Stimulated activated CD4-positive, alpha-beta T cell treated with anti-CD3 and anti-CD28 coated beads, TNF-alpha, amount 100 ng/mL, for 4 hours (primary cell): ENCODE measurements at places on chromosomes 4 and X.

DNA sequence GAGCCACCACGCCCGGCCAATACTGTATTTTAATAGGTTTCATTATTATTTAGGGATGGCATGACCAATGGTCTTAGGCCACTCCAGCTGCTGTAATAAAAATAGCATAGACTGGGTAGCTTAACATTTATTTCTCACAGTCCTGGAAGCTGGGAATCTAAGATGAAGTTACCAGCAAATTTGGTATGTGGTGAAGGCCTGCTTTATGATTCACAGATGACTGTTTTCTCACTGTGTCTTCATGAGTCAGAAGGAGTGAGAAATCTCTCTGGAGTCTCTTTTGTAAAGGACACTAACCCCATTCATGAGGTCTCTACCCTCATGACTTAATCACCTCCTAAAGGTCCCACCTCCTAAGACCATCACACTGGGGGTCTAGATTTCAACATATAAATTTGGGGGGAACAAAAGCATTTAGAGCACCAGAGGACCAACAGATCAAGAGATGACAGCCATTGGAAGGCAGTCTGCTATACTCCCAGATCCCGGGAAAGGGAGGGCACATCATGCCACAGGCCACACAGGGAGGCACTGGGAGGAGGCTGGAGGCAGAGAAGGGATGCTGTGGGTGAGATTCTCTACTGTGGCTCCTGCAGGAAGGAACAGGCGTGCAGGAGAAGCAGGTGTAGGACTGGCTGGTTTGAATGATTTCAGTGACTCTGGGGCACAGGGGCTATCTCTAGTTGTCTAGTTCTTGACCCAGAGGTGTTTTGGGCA lies 335.8 kb upstream of the SFRP2 start:
- no peak for DNase-seq

- DNase-seq, result no peak
Measured at GRCh38 chr4:75514949-75515612, 808 bp downstream of the THAP6 start.

DNA sequence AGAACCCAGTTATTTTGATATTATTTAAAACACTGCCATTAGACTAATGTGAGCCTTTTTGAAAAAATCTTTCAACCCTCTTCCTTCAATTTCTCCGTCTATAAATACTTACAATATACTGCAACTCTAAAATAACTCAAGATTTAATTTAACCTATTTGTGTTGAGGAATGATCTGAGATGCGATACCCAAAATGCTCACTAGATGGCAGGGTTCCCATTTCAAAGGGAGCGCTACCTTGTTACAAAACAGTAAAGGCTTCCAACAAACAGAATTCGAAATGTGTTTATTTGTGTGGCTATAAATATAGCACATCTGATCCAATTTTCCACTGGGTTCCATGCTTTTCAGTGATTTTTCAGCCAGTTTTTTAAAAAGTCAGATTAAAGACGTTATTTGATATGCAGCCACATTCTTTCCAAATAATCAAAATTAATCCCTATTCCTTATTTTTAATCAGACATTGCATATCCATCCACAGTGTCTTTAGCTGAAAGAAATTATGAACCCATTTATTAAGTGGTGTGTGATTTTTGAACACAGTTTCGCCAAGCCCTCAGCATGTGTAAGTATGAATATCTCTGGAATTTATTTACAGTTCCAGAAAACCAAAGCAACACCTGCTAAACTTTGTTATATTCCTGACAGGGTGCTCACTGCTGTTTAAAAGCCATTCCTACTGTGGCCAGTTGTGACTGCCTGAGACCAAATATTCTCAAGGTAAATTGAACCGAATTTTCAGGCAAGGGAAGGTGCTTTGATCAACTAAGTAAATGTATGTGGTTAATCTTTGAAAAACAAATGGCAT lies 668.0 kb upstream of the LCORL start:
- no peak for DNase-seq

DNA sequence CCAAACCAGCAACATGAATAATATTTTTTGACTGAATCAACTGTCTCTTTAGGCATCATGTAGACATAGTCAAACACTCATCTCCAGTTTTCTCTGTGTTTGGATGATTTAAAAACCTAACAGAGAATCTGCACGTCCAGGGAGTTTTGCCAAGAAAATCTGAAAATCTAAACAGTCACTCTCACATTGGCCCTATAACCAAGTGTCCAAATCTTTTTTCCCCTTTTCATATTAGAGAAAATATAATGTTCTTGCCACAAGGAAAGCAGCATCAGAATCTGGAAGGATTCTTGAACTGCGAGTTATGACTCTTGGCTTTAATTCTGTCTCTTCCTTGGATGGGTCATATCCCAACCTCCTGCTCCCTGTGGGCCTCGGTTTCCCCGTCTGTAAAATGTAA lies 8.8 kb upstream of the CHRDL1 start:
- no peak for DNase-seq

DNA sequence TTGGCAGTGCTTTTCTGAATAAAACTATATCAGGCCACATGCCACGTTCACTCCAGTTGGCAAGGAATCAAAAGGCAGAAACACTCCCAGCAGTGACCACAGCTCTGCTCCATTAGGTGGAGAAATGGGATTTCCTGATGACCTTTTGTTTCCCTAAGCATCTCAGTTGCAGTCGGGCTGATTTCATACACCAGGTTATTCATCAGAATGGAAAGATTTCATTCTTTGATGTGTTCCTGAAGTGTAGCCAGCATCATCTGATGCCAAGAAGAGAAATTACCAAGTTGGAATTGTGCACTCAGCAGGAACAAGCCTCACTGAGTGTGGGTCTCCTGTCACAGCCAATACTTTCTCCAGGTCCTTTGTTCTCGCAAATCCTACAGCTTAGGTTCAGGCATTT lies 193.7 kb downstream of the SPATA18 start:
- no peak for DNase-seq

DNA sequence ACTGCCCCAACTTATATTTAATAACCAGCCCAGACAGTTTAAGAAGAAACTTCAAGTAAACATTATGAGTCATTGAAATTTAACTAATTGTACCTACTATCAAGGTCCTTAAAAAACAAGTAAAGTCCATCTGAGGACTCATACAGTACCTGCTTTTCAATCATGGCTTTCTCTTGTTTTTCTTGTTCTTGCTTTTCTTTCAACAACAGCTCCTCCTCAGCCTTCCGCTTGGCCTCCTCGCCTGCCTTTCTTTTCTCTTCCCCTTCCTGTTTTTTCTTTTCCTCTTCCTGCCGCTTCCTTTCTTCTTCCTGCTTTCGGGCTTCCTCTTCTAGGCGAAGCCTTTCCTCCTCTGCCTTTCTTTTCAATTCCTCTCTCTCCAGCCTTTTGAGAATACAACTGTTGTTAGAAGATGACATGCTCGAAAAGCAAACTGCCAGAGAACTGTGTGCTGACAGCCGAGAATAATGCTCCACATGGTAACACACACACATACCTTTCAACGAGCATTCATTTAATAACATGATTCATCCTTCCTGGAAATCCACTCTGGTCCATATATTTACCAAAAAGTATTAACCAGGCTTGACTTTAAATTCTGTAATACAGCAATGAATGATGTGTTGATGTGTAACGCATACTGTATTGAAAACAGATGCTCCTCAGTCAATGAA lies 25.2 kb upstream of the BCLAF3 start:
- DNase-seq, result no peak

DNA sequence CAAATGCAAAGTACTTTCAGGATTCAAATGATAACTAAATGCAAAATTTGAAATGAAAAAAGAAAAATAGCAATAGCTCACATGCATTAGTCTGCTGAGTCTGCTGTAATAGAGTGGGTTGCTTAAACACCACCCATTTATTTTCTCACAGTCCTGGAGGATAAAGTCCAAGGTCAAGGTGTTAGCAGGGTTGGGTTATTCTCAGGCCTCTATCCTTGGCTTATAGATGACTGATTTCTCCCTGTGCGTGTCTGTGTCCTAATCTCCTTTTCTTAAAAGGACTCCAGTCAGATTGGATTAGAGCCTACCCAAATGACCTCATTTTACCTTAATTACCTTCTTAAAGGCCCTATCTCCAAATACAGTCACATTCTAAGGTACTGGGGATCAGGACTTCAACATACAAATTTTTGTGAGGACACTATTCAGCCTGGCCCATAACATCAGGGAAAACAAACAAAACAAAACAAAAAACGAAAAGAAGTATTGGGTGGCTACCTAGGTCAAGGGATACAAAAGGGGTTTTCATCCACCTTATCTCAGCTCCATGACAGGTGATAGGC lies 6.3 kb upstream of the TBL1X start:
- no peak for DNase-seq

- DNase-seq, result no peak
Measured at GRCh38 chrX:95884186-95884585, 800.5 kb upstream of the DIAPH2 start.

DNA sequence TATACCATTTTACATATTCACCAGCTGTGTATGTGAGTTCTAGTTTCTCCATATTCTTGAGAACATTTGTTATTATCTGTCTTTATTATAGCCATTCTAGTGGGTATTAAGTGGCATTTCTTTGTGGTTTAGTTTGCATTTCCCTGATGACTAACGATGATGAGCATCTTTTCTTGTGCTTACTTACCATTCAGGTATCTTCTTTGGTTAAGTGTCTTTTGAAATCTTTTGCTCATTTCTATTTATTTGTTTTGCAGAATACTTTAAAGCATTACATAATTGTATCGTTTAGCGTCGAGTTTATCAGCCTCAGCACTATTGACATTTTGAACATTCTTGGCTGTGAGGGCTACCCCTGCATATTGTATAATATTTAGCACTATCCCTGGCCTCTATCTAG lies 85.4 kb downstream of the FRMPD4 start:
- no peak for DNase-seq

DNA sequence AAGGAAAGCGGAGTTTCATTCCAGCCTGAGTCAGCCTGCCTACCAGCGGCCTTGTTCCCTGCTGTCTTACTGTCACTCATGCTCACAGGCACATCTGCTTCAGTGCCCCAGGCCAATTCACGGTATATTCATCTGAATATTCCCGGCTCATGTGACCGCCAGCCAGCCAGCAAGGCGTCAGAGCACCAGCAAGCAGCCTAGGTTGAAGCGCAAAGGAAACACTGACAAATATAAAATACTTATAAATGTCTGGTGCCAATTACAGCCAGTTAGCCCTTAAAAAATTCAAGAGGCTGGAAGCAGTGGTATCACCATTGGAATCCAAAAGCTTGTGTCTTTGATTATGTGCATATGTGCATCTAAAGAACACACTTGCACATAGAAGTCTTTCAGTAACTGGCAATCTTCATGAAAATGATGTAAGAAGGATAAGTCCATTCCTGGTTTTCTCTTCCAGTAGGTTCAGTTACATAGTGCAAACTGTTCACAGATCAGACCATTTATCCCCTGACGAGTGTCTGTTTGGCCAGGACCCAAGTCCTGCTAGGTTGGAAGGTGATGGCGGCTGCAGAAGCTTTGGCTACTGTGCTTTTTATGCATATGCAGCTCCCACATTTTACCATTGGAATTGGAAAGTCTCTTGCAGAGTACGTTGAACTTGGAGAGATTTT lies 61.3 kb downstream of the LUZP4 start:
- no peak for DNase-seq

DNA sequence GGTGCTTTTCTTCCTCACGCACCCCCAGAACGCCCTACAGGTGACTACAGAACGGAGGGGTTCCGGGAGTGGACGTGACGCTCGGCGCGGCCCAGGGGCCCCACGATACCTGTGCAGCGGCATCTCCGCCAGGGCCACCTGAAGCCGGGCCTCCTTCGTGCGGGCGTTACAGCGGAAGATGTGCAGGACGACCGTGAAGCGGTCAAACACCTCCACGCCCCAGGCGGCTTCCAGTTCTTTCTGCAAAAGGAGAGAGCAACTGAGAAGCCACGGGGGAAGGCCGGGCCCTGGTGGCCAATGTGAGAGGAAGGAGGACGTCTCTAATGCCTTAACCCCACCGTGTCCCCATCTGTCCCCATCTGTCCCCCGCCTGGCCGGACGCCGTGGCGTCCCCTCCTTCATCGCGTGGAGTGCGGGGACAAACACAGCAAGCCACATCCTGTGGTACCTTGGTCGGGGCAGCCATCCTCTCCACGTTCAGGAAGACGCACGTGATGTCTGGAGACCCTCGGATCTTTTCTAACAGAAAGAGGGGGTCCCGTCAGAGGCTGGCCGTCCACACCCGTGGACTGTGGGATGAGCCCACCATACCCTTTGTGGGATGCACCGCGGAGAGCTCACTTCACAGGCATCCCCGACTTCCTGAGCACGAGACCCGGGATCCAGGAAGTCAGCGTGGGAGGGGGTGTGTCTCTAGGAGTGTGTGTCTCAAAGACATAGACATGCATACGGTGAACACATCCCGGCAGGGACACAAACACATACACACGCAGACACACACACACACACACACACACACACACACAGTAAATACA lies 3.6 kb downstream of the GTPBP6 start:
- no peak for DNase-seq

DNA sequence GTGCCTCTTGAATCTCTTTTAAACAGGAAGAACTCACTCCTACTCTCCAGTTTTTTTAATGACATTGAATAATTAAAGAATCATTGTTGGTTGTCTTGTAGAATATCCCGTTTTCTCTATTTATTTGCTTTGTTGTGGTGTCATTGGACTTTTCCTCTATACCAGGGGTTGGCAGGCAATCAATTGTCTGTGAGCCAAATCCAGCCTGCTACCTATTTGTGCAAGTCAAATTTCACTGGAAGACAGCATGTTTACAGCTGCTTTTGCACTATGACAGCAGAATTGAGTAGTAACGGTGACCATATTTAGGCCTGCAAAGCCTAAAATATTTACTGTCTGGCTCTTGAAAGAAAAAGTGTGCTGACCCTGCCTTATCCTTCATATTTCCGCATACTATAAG lies 34.8 kb downstream of the POLA1 start:
- DNase-seq, result no peak

- DNase-seq, result no peak
Measured at GRCh38 chr4:78937837-78938236, 1.4 kb downstream of the PAQR3 start.

- no peak for DNase-seq
Measured at GRCh38 chr4:86940920-86941460, 6.2 kb downstream of the AFF1 start.

DNA sequence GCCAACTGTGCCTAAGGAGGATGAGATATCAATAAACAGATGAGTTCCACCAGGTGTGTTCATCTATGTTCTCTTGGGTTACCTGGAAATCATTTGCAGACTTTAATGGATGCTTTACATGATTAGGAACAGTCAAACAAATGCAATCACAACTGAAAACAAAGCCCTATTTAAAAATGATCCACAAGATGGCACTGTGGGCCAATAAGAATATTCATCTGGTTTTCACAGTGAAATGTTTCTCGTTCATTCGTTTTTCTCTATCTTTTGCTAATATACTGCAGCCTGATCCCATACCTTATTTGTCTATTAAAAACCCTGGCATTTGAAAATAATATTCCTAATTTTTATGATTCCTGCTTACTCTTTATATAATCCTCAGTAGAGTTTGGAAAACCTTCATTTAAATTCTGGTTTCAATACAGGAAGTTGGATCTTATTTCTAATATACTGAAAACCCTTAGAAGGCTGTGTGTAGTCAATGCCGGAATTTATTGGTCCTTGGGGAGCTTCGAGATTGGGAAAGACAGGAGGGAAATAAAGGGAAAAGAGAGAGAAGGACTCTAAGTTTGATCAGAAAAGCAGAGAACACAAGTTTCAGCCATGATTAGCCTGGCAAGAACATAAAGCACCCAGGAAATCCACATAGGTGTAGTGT lies 63.8 kb upstream of the TAPT1 start:
- no peak for DNase-seq
